ENCODE measurements at places on chromosomes 13 and 19. TPM values are rescaled to one million over a fixed set of nuclear protein-coding genes. Genes with fewer than 3 reads are reported as not detected.

Gene TMEM59L
- 0.23 TPM for polyA plus RNA-seq

Gene WTIP
- polyA plus RNA-seq, result 20.9 TPM

Gene APC2
- 0.02 TPM for polyA plus RNA-seq

Gene FPR2
- 0.12 TPM for polyA plus RNA-seq

Gene NALCN
- polyA plus RNA-seq, result 1.9 TPM

Gene INSL3
- polyA plus RNA-seq, result not detected

Gene GPR108
- polyA plus RNA-seq, result 28.4 TPM

Gene CYP4F3
- polyA plus RNA-seq, result not detected

Gene GGN
- 0.20 TPM for polyA plus RNA-seq

Gene DAND5
- polyA plus RNA-seq, result 0.03 TPM

Gene ZNF541
- polyA plus RNA-seq, result 0.02 TPM

Gene ZNF85
- polyA plus RNA-seq, result 7.0 TPM

Gene COQ8B
- polyA plus RNA-seq, result 16.7 TPM

Gene KLK6
- not detected for polyA plus RNA-seq

Gene ZNF444
- polyA plus RNA-seq, result 6.4 TPM

Gene SIGLEC14
- polyA plus RNA-seq, result not detected

Gene ATP7B
- polyA plus RNA-seq, result 1.0 TPM

Gene F10
- 39.9 TPM for polyA plus RNA-seq

DNA sequence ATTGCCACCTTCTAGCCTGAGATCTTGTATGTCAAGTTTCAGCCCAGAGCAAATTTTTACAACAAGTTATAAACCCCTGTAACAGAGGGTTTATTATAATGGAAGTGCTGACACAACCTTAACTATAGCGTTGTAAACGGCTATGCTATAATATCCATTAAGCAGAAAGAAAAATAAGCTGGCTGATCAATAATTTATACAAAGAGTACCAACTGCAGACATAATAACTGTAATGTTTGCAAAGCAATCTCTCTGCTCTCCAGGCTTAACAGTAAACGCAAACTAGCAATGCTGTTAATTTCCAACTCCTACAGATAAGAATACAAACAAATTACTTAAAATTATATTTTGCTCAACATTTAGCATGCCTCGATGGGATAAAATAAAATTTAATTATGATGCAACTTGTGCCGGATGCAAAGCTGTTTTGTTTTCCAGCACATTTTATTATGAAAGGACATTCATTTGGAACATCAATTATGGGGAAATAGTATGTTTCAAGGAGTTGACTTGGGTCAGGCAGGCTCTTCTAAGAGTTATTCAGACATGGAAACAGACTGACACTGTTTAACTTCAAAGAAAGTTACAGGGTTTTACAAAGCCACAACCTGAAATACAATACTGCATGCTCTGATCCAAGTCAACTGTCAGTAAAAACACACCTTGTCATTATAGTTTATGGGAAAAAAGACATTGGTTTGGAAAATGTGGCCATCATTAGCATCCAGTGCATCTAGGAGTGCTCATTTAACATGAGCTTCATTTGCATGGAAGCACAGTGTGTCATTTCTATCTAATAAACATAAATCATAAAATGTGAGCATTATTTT lies 6.6 kb upstream of the DACH1 start:
- DNase-seq, result no peak

DNA sequence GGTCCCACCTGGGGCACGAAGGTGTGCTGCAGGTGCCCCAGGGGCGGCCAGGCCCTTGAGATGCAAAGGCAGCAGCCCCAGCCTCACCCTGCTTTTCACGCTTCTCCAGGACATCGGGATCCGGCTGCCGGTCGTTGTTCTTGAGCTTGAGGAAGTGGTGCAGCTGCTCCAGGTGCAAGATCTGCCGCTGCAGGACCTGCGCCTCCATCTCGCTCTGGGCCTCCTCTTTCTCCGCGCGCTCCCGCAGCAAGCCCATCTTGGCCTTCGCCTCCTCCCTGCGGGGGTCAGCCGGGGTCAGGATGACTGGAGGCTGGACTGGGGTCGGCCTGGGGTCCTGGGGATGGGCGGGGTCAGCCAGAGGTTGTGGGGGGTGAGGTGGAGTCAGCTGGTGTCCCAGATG lies 21.5 kb upstream of the EMP3 start:
- DNase-seq, result no peak

DNA sequence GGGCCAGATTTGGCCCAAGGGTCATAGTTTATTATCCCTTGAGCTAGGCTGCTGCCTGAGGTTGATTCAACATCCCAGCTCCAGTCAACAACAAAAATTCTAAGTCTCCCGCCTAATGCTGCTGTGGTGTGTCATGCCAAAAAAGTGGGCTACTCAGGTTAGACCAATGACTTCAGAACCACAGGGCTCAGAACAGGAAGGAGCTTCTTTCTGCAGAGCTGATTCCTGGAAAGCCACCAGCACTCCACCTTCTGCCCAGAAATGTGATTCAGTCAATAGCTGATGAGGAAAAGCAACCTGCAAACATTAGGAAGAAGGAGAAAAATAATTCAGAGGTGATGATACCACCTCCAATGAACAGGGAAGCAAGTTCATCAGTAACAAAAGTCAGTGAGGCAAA lies 56.1 kb upstream of the SERPINE3 start:
- no peak for DNase-seq

- peak; percentile 62 for DNase-seq
Measured at GRCh38 chr13:29749401-29750182, 100.8 kb downstream of the UBL3 start.

- DNase-seq, result peak; percentile 100
Measured at GRCh38 chr19:3450796-3451411, 29.4 kb downstream of the SMIM24 start.

DNA sequence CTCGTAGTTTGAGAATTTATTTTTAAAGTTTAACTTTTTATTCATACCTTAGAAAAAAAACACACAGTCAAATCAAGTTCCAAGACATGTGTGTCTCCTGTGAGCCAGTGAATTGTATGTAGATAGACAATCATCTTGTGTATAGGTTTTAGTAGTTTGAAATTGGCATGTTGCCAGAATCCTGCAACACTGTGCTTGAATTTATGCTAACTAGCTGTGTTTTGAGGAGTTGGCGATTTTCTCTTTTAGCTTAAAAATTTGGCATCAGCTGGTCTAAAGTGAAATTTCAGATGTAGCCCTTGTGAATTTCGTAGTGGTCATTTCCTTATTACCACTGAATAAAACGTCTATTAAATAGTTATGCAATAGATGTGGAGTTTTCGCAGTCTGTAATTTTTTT lies 213.2 kb downstream of the ATP8A2 start:
- DNase-seq, result peak; percentile 1

- DNase-seq, result no peak
Measured at GRCh38 chr13:113219256-113219940, 10.0 kb downstream of the CUL4A start.

GRCh38 chr19:27975419-27976005 lies 1237.4 kb downstream of the UQCRFS1 start:
- no peak for DNase-seq

GRCh38 chr19:54502518-54503048 lies at the start of gene LAIR2:
Gene LAIR2, plus strand, starts transcription at chr19:54502831. Its CDS starts 88 bp downstream, at chr19:54502919.
- no peak for DNase-seq

GRCh38 chr19:18860302-18860700 lies 28.5 kb downstream of the UPF1 start:
- no peak for DNase-seq

- no peak for DNase-seq
Measured at GRCh38 chr19:3633559-3633988, 7.0 kb upstream of the CACTIN start.

DNA sequence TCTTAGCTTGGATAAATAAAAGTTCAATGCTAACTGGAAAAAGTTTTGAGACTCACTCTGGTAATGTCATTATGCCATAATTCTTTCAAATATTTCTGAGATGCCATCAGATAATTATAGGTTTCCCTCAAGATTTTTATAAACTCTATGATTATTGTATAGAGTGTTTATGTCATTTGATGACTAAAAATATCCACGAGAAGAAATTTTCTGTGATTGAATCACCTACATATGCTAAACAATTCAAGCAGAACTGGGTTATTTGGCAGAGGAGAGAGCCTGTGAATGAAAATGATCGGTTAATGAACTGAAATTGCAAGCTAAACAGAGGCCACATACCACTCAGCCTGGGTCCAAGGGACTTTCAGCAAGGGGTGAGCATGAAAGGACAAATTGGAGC lies 92.6 kb upstream of the TSC22D1 start:
- peak; percentile 63 for DNase-seq

DNA sequence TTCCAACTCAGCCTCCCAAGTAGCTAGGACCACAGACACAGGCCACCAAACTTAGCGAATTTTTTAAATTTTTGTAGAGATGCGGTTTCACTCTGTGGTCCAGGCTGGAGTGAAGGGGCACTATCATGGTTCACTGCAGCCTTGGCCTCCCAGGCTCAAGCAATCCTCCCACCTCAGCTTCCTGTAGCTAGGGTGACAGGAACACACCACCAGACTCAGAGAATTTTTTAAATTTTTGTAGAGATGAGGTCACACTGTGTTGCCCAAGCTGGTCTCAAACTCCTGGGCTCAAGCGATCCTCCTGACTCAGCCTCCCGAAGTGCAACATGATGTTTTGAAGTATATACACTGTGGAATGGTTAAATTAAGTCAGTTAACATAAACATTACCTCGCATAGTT lies 263.6 kb downstream of the OXGR1 start:
- no peak for DNase-seq

DNA sequence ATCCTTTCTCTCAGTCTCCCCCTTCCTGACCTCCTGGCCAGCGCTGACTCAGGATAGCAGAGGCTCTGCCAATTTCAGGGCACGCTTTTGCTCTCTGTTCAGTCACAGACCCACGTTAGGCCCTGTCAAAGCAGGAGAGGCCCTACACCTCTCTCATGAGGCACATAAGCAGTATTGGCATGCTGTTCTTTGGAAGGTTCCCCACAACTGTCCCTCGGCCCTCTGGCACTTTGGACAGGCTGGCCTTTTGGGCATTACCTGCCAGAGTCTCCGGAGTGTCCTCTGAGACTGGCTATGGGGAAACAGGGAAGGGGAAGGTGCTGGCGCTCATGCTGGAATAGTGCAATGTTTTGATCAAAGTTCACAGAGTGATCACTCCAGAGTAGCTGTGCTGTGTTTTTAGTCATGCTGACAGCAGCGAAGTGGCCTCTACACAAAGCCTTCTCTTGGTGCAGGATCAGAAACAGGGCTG lies 23.7 kb upstream of the UBE2L5 start:
- peak; percentile 32 for DNase-seq

DNA sequence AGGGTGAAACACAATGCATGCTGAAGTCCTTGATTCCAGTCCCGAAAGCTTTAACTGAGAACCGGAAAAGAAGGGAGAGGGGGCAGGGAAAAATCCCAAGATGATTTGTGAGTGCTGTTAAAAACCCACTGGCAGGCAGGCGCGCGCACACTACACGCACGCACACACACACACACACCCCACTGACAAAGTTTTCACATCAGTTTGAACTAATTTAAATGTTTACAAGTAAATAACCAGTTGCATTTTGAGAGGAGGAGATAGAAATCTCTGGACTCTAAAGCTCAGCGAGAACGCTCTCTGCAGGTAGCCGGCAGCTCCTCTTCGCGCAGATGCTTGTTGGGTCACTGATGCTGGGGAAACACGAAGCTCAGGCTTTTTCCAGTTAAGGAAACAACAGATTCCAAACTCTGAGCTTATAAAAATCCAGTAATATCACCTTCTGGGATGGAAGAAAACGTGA lies 818 bp upstream of the SLITRK1 start:
- DNase-seq, result no peak

- no peak for DNase-seq
Measured at GRCh38 chr19:55435020-55435419, 8.1 kb downstream of the SHISA7 start.

GRCh38 chr19:5145521-5146511 lies 176.9 kb downstream of the KDM4B start:
- DNase-seq, result no peak

DNA sequence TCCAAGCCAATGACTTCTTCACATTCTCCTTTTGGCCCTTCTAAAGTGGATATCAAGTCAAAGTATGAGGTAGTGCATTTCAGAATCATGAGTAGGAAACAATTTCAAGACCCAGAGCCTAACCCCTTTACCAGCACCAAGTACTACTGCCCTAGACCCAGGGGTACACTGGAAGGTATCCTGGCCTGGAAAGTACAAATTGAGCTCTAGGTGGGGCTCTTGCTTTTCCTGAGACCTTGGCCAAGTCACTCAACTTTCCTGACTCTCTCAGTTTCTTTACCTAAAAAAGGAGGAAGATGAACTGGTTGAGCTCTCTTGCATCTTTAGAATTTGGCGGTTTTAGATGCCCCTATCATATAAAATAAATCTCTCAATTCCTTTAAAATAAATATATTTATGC lies 204.7 kb downstream of the FGF14 start:
- DNase-seq, result peak; percentile 29

DNA sequence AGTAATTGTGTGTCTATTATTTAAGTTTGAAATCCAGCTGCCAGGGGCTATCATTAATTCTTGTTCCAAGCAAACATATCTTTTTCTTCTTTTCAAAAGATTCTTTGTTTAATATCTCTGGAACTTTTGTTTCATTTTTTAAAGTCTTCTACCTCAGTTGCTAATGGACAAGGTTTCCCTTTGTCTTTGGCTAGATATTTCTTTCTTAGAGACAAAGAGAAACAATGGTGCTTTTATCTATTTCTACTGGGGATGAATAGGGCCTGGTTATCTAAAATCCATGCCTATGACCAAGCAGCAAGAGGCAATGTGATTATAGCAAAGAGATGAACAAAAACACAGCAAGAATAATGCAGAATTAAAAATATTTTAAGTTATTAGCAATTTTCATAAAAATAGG lies 661.3 kb upstream of the KLF12 start:
- no peak for DNase-seq

DNA sequence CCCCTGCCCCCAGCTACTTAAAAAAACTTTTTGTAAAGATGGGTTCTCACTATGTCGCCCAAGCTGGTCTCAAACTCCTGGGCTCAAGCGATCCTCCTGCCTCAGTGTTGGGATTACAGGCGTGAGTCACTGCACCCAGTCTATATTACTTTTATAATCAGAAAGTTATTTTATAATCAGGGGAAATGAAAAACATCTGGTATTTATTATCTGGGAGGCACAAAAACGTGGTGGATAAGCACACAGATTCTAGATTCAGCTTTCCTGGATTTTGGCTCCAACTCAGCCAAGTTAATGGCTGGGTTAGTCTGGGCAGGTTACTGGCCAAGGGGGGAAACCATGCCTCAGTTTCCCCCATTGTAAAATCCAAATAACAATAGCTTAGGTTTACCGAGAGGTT lies 24.7 kb downstream of the KEAP1 start:
- DNase-seq, result no peak

DNA sequence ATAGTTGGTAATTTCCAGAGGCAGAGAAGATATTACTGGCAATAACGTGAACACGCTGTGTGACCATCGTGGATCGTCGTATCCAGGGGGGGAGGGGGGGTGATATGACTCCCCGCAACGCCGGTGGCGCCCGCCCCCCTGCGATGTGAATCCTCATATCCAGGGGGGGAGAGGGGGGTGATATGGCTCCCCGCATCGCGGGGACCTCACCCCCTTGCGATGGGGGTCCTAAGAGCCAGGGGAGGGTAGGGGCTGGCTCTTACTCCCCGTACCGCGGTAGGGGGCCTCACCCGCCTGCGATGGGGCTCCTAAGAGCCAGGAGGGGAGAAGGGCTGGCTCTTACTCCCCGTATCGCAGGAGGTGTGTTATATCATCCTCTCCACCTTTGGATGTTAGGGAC lies 31.3 kb upstream of the RGCC start:
- DNase-seq, result no peak
